ENCODE measurements at places on chromosomes 4 and X.

DNA sequence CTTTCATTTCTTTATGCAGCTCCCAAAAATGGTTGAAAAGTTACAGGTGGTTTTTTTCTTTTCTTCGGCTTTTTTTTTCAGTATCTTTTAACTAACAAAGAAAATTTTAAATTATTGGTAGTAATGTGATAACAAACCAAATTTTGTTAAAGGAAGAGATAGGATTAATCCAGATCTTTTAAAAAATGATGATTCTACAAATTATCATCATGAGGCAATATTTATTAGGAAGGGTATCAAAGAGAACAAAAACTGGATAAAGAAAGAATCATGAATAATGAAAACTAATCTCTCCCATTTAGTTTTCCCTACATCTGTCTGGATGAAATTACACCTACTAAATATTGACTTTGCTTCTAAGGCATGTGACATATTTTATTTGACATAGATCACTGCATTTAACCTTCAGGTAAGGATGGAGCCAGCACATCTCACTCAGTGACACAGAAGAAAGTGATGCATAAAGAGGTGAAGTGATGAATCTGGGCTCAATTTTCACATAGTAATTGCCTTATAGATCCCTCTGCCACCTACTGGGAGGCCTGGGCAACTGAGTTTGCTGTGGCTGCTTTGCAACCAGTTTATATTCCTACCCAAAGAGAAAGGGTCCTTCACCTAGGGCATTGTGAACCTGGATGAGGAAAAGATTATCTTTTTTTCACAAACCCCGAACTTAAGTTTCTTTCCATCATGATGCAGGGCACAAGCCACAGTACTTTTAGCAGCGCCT is 155.6 kb downstream of the HNRNPD start:
- DNase-seq: no peak

DNA sequence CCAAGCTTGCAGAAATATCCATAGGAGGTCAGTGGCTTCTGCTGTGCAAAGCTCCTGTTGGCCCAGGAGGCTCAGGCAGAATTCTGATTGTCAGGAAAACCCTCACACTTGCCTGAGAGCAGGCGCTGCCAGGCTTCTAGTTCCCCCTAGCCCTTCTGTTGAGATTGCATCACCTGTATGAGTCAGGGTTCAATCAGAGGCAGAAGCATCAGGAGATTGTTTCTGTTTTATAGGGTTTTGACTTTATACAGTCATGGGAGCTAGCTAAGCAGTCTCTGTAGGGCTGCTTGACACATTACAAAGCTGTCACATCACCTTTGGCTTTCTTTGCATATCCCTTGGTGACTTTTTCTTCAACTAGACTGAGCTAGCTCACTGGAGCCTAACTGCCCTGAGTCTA is 27.8 kb downstream of the DIPK2B start:
- peak; percentile 0 for DNase-seq

DNA sequence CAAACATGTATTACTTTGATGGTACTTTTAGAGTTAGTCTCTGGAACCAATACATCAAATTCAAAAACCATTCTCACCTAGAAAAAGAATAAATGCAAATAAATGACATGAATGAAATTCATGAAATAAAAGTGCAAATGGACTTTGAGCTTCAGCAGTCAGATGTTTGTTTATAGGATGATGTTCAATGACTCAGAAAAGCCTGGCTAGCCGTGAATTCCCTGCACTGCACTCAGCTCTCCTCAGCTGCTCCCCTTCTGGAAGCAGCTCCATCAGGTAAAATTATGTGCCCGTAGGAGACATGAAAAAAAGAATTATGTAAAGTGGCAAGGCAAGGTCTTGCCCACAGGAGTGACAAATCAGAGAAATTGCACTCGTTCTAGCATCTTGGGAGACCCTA is 390.6 kb downstream of the GPM6A start:
- no peak for DNase-seq

DNA sequence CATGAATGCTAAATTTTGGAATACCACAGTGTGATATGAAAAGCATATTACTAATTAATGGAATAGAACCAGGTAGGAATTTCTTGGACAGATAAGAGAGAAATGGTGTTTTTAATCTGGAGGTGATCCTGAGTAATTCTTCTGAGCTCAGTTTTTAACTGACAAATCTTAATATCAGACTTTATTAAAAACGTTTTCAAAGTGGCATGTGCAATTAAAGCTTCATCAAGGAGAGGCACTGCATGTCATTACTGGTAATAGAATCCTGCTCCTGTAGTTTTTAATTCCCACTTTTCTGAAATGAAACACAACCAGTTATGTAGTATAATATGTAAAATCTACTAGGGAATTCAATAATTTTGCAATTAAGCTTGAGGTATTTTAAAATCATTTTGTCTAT is 7.0 kb upstream of the PTTG2 start:
- no peak for DNase-seq

DNA sequence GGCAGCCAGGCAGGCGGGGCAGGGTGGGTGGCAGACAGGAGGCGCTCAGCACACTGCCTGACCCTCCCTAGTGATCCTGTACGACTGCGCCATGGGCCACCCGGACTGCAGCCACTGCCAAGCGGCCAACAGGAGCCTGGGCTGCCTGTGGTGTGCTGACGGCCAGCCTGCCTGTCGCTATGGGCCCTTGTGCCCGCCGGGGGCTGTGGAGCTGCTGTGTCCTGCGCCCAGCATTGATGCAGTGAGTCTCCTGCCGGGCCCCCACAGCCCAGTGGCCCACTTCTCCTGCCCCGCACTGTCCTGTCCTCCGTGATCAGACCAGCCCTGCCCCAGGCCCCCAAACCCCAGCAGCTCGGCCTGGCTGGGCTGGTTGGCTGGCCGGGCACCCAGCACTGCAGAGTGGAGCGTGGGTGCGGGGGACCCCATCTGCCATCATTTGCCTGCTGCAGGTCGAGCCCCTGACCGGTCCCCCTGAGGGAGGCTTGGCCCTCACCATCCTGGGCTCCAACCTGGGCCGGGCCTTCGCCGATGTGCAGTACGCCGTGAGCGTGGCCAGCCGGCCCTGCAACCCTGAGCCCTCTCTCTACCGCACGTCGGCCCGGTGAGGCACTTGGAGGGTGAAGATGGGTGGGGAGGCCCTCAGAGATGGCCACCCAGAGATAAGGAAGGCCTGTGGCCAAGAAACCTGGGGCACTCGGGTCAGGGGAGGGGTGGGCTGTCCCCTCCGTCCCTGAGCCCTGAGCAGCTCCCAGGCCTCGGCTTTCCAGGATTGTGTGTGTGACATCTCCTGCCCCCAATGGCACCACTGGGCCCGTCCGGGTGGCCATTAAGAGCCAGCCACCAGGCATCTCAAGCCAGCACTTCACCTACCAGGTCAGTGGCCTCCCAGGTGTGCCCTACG is 7.6 kb downstream of the PLXNB3 start:
- DNase-seq: no peak

DNA sequence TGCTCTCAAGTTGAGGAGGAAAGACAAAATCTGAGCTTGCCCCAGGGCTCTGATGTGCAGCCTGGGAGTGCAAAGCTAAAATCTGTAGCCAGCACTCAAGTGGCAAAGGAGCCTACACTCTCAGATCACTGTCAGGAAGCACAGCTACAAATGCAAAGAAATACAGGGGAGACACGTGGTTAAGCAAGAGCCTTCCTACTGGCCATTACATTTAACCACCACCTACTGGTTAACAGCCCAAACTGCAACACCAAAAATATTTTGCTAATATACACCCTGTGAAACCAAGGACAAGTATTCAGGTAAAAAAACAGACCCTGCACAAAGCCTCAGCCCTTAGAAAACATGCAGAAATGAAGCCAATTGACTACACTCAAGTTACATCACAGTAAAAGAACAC is 170.4 kb upstream of the FGF16 start:
- DNase-seq: peak; percentile 0

DNA sequence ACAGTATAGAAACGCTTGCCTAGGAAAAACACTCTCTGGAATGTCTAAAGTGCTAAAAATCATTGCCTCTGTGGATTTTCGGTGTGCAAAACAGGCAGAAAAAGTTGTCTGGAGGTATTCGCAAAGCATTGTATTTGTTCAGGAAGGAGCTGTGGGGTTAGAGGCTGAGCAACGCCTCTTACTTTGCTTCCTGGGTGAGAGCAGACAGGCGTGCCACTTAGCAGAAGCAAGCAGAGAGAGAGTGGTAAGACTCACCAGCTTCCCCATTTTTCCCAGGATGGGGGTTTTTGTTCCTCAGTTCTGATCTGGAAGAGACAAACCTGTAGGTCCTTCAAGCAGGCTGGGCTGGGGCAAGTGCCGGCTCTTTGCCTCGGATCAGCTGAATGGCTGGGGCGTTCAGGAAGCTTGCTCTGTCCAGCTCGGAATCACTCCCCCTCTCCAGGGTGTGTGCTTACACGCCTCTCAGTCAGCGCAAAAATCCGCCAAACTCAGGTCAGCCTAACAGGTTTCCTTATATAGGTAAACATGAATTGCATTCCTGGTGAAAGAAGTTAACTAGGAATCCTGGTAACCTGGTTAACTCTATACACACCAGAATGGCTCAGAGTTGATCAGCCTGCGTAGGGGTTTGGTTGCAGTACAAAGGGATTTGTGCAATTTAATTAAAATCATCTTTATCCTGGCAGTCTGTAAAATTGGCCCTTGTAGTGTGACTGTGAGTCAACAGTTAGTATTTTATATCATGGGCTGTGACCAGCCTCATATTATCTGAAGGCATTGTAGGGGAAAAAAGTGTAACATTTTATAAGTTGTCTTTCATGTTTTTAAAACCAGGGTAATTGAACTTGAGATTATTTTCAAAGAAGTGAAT is 213.1 kb upstream of the MID1 start:
- DNase-seq: no peak

DNA sequence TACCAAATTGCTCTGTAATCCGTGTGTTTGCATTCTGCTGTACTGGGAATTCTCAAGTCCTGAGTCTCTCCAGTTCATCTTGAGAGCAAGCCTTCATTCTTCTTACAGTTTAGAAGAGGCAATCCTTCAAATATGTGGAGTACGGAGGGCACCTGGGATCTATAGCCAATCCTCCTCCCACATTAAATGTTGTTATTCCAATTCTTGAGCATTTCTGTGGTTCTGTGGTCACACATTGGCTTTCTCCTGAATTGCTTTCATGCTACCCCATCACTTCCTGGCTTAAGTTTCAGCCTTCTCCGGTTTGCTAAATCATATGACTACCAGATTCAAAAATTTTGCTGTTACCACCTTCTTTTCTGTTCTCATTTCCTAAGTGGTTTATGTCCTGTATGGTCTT is 611.1 kb downstream of the PCDH19 start:
- DNase-seq: no peak

GRCh38 chr4:37981425-37981824 is 21.2 kb downstream of the PTTG2 start:
- no peak for DNase-seq

- DNase-seq: no peak
These were observed 111.9 kb upstream of the TMEM164 start for GRCh38 chrX:109890910-109891502.

DNA sequence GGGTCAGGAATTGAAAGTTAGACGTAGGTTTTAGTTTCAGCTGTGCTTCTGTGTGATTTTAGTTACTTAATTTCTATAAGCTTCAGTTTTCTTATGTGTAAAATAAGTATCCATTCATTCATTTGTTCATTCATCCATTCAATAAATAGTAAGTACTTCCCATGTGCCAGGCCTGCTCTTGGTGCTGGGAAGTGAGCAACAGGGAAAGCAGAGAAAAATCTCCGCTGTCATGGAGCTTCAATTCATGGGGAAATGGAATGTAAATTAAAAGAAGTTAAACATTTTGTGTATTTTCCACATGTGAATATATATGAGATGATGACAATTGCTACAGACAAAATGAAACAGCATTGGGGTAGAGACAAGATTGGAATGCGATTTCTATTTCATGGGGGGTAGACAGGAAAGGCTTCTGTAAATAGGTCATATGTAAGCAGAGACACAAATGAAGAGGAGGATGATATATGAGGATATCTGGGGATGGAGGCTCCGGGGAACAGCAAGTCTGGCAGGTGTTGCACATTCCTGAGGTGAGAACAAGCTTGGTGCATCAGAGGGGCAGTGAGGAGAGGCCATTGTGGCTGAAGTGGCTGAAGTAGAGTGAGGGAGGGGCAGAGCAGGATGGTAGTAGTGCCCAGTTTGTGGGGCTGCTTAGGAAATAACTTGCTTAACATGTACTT is 66.2 kb downstream of the FHIP1A start:
- no peak for DNase-seq

DNA sequence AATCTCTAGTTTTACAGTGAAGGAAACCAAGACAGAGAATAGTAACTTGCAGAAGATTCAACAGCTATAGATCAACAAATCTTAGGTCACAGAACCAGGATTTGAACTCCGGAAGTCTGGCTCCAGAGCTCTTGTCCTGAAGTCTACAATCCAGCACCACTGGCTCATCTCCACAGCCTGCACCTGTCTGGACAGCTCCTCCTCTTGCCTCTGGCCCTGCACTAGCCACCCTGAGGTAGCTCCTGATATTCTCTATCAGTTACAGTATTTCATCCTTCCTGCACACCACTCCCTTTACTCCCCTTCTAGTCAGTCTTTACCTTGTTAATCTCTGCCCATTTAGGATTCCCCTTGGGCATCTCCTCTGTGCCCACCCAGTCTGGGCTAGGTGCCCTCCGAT is 58.1 kb upstream of the LNX1 start:
- DNase-seq: no peak

GRCh38 chrX:39677978-39678791 is 419.6 kb downstream of the BCOR start:
- no peak for DNase-seq

GRCh38 chrX:110108381-110108821 is 105.5 kb downstream of the TMEM164 start:
- no peak for DNase-seq

GRCh38 chr4:174314770-174315169 is 31.1 kb downstream of the CEP44 start:
- no peak for DNase-seq

GRCh38 chrX:154750301-154751202 is at the start of gene GAB3:
Gene GAB3, minus strand, starts transcription at chrX:154751077. Its CDS starts 52 bp downstream, at chrX:154751025.
- peak; percentile 7 for DNase-seq

GRCh38 chr4:109278594-109279031 is 23.8 kb downstream of the COL25A1 start:
- no peak for DNase-seq

- no peak for DNase-seq
These were observed 44.1 kb upstream of the TLL1 start for GRCh38 chr4:165828928-165829327.

- DNase-seq: no peak
These were observed 10.6 kb downstream of the TNIP2 start for GRCh38 chr4:2745516-2745915.

DNA sequence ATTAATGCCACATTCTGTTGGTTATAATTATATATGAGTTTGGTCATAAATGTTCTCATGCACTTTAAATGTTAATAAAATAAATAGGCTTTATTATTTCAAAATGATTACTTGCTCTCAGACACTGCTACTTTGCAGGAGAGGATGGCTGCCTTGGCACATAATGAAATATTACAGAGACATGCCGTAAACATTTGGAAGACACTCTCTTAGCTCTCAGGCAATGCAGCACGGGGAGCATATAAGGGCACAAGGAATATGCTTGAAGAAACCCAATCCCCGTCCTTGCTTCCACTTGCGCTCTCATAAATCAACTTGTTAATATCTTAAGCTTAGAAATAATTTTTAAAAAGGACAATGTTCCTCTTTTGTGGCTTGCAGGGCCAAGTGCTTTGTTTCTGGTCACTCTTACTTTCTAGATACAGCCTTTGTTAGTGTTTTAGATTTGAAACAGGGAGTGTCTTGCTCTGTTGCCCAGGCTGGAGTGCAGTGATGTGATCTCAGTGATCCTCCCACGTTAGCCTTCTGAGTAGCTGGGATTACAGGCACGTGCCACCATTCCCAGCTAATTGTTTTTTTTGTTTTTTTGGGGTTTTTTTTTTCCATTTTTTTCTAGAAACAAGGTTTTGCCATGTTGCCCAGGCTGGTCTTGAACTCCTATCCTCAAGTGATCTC is 445.0 kb downstream of the SPRY1 start:
- DNase-seq: no peak

- no peak for DNase-seq
These were observed 1.9 kb upstream of the MAMLD1 start for GRCh38 chrX:150361070-150361776.

All from SW 1271 (cell line).